ENCODE measurements at places on chromosomes 16 and 17.

GRCh38 chr17:31433091-31433790 is 41.8 kb downstream of the RAB11FIP4 start:
- DNase-seq: no peak

DNA sequence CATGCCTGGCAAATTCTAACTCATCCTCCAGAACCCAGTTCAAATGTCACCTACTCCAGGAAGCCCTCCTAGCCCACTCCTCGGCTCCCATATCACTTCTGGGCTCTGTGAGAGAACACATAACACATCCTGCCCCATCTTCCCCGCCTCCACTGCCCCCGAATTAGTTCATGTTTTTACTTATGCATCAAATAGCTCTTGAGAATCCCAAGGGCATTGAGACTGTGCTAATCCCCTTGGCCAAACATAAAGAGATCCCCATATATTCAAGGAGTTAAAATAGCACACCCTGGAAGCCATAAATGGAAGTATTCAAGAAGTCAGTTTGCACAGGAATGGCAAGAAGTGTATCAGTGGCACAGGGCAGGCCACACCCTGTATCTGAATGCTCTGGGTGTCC is 2.0 kb upstream of the CREBBP start:
- no peak for DNase-seq

- no peak for DNase-seq
Measured at GRCh38 chr17:77085926-77086432, 54.8 kb upstream of the SEC14L1 start.

- DNase-seq: no peak
Measured at GRCh38 chr16:47947723-47948122, 208.1 kb downstream of the ABCC12 start.
